ENCODE measurements at places on chromosomes 11 and 22.
A peak's percentile ranks its signal among the peaks of the same experiment; 100 is the strongest.

GRCh38 chr11:32437495-32438345, 2.4 kb upstream of the WT1 start:
- ATAC-seq, result peak; percentile 33

- ATAC-seq, result no peak
Observed at GRCh38 chr11:93719310-93719709, 22.0 kb downstream of the TAF1D start.

DNA sequence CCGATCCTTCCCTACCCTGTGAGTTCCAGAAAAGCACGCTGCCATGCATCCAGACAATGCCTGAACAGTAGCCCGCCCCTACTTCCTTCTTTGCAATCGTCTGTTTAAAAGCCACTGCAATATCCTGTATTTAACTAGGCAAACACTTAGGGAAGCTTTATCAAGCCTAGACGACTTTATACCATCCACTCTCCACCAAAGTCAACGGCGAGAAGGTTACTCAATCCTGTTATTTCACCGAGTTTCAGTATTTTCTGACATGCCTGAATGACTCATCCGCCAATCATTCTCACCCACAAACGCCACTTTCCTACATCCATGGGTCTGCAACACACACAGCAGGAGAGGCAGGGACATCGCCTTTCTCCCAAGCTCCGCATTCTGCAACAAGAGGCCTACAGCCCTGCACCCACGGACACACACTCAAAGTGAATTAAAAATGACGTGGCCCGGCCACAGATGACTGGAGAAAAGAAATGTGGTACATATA, 9.3 kb downstream of the CELSR1 start:
- no peak for ATAC-seq

DNA sequence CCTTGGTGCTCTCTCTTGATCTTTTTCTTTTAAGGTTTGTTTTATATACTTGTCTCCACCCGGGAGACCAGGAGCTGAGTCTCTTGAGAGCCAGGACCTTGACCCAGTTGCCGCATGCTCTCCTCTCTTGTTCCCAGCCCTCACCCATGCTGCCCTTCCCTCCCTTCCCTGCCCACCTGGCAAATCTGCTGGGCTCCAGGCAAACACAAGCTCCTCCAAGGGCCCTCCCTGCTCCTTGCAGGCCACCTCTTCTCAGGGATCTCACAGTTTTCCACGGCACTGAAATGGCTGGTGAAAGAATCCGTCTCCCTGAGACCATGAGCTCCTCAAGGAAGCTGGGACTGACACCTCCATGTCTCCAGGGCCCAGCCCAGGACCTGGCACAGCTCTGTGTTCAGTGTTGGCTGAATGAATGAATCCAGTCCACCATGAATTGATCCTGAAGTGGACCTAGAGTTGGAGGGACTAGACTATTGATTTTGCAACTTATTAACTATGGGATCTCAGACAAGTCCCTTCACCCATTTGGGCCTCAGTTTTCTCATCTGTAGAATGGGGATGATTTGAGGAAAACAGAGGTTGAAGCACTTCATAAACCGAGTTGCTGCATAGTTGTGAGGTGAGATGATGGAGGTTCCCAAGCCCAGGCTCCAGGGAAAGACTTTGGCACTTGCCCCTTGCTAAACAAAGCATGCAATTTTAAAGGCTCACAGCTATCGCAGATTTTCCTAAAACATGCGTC, 25.1 kb upstream of the FBLN1 start:
- ATAC-seq, result no peak

- no peak for ATAC-seq
Observed at GRCh38 chr22:26821854-26822253, 164.5 kb downstream of the MIAT start.

- no peak for ATAC-seq
Observed at GRCh38 chr11:38543986-38544385, 1946.0 kb upstream of the RAG2 start.

DNA sequence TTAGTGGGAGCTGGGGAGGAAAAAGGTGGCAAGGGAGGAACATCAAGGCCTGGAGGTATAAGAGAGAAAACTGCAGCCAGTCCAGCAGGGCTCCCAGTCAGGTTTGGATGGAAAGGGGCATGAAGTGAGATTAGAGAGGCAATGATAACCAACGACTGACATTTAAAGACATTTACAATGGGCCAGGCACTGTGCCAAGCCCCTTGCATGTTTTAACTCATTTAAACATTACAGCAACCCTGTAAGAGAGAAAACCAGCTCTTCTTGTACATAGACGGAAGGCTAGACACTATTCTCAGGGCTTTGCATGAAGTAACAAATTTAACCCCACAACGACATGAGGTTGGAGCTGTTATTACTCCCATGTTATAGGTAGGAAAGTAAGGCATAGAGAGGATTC, 32.1 kb upstream of the PAK1 start:
- ATAC-seq, result no peak

DNA sequence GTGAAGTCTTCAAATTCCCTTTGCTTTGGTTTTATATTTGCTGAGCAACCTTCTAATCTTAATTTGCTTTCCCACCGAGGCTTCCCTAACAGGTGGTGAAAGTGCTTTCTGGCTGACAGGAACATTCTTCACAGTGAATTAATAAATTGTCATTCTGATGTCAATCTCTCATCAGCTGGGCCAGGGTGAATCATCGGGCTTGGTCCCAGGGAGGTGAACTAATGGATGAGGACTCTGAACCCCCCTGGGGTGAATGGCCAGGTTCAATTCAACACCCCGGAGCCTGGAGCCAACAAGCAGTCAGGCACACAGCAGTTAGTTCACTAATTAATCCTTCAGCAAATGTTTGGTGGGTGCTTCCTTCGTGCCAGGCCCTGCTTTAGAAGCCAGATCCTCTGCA, 155.4 kb upstream of the PDGFD start:
- ATAC-seq, result no peak

DNA sequence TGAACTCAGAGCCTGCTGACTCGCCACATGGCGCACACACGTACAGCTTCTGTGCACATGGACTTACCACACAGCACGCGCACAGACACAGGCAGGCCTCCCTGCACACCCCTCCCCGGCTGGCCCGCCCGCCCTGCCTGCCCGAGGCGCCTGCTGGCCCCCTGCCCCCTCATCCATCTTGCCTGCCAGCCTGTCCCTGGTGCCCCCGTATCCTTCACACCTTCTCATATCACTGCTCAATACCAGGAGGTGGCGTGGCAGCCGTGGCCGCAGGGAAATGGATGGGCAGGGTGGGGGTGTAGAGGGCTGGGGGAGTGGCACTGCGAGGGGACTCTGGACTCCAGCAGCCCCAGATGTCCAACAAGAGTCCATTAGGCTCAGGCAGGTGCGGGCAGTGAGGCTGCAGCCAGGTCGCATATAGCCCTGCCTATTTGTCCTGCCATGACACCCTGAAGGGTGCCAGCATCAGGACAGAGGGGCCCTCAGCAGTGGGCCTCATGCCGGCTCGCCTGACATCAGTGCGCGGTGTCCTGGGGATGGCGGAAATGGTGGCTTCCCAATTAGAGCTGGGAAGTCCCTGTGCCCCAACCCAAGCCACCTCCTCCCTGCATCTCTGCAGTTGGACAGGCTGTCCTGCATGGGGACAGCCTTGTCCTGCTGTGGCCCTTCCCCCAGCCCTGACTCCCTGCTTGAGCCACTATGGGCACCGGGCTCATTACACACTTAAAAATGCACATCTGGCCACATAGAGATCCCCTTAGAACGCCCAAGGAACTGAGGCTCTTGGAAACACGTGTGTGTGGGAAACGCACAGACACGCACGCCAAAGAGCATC, 2.0 kb upstream of the TBX10 start:
- ATAC-seq, result peak; percentile 45

DNA sequence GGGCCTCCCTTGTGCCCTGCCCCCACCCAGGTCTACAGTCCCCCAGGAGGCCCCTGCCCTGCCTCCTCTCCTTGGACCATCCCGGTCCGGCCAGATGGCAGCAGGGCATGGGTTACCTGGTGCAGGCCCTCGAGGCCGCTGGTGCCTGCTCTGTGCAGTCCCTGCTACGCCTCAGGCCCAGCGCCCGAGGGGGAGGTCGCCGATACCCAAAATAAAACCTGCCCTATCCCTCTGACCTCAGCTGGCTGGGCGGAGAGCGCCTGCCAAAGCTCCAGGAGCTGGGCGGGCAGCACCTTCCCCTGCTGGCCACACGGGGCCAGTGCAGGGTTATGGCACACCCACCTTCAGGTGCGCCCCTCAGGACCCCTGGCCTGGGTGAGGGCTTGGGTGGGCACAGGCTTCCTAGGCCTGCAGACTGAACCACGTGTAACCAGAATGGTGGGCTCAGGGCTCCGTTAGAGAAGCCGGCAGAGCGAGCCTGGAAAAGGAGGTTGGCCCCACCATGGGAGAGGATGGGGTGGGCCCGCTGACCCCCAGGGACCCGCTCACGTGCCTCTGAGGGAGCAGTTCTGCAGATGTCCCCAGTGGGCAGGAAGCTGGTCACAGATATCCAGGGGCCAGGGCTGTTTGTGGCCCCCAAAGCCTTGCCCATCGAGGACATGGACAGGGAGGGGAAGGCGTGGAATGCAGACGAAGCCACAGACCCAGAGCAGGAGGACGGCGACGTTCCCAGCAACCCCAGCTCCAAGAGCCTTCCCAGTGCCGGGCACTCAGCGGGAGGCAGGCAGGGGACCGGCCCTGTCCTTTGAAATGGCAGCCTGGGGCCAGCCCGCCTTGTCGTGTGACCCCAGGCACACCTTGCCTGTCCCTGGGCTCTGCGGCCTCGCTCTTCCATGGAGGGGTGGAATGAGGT, 1.7 kb upstream of the TNNT3 start:
- peak; percentile 27 for ATAC-seq

DNA sequence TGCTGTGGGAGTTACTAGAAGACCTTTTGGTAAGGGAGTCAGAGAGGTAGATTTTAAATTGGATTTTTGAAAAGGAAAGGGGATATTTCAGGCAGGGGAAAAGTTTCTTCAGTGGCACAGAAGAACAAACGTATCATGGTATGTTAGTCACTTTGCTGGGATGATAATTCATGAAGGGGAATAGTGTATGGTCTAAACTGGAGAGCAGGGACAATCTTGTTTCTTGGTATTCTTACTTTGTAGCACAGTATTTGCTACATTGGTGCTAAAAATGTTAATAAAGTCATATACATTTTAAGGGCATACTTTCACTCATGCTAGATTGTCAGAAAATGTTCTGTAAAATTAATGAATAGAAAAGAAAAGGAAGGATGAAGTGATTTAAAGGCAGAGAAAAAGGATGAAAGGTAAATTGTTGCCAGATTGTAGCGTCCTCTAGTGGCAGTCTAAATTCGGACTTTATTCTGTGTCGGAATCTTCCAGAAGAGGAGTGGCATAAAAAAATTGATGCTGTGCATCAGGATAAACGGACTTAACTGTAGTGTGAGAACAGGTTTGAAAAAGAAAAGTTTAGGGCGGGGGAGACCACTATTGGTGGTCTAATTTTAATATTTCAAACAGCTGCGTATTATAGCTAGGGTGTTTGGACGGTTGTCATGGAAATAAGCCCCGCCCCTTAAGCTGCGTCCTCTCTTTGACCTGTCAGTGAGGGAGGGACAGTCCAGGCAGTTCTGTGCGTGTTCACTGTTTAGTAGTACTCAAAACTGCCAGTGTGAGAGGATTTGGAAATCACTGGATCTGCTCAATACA, at the start of gene BCO2:
Gene BCO2, plus strand, starts transcription at position 724 of the 810 bp plus-strand sequence. CDS start 90 bp downstream, outside the sequence.
- ATAC-seq, result peak; percentile 98

GRCh38 chr11:7196396-7197146, 55.1 kb upstream of the SYT9 start:
- no peak for ATAC-seq

- ATAC-seq, result no peak
Observed at GRCh38 chr11:71309181-71309580, 56.8 kb upstream of the SHANK2 start.

DNA sequence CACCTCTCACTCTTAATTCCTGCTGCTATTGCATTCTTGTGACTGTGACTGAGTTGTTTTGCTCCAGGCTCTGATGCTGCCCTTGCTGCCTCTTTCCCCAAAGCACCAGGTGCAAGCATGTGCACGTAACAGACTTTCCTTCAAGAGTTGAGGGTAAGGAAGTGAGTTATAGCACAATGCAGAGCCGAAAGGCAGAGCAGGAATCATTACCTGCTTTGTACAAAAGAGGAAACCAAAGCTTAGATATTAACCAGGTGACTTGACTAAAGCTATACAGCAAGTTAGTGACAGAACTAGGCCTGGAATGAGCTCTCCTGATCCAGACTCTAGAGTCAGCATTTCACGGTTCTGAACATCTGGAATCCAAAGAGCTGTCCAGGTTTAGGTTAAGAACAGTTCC, 33.6 kb downstream of the NEU3 start:
- ATAC-seq, result no peak

- ATAC-seq, result peak; percentile 4
Observed at GRCh38 chr11:111766834-111767142, 599 bp upstream of the PPP2R1B start.

GRCh38 chr22:44985906-44986527, 23.8 kb downstream of the PHF21B start:
- ATAC-seq, result no peak

DNA sequence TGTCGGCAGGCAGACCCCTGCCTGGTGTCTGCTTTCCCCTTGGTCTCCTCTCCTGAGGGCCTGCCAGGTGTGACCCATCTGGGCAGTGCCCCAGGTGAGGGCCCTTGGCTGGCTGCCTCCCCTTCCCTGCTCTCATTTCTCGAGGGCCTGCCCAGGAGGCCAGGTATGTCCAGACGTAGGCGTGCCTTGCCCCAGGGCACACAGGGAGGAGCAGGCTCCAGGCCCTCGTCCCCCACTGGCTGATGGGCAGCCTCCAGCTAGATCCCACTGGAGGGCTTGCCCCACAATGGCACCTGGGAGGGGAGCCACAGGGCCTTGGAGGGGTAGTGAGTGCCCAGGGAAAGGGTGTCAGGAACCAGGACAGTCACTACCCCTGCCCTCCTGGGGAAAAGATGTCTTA, 95.9 kb downstream of the CACNA1I start:
- ATAC-seq, result no peak

DNA sequence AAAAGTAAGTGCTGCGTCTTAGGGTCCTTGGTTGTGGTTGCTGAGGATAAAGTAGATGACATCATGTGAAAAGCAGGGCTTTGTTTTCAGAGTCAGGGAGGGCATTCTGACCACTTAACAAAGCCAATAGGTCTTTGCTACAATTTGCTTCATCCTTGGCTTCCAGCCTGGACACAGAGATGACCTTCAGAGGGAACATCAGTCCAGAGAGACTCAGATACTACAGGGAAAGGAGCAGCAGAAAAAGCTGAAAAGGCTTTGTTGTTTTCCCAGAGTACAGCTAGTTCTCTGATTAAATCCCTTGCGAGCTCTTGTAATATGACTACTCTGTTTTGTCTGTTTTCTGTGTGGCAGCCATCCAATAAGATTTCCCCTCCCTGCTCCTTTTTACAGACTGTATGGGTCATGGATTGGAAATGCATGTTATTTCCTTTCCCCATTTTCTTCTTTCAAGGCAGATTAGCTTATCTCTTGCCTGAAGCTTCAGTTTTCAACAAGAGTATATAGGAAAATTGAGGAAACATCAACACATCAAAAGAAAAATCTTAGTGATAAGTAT, 31.9 kb downstream of the ATG13 start:
- ATAC-seq, result no peak

GRCh38 chr11:99979042-99979441, 708.0 kb upstream of the ARHGAP42 start:
- ATAC-seq, result no peak

- ATAC-seq, result peak; percentile 20
Observed at GRCh38 chr22:43227239-43227630, 40.3 kb upstream of the TTLL12 start.

- peak; percentile 67 for ATAC-seq
Observed at GRCh38 chr22:25202290-25202921, 2.7 kb downstream of the CRYBB3 start.

- no peak for ATAC-seq
Observed at GRCh38 chr11:13713982-13714381, 45.5 kb downstream of the FAR1 start.

All from motor neuron (in vitro differentiated cells).